ENCODE measurements at places on chromosomes 3 and 15. TPM values are rescaled to one million over a fixed set of nuclear protein-coding genes. Genes with fewer than 3 reads are reported as not detected.

CPNE9 gene
- total RNA-seq: not detected

SLC6A1 gene
- not detected for total RNA-seq

GOLGA8T gene
- not detected for total RNA-seq

WDR76 gene
- 69.9 TPM for total RNA-seq

PML gene
- 48.8 TPM for total RNA-seq

NR1D2 gene
- 4.0 TPM for total RNA-seq

WNT7A gene
- not detected for total RNA-seq

RHCG gene
- total RNA-seq: not detected

PPP1R14D gene
- not detected for total RNA-seq

MEX3B gene
- total RNA-seq: 0.69 TPM

HDC gene
- total RNA-seq: not detected

GRCh38 chr15:36371509-36371908 is 207.9 kb upstream of the CDIN1 start:
- no peak overlapping the region for H3K4me3 ChIP-seq
- H3K4me1 ChIP-seq: no peaks in the 10 kb centered on the region
- H3K27ac ChIP-seq: no peak overlapping the region
- no peaks in the 10 kb centered on the region for H3K36me3 ChIP-seq
- DNase-seq: no peak

DNA sequence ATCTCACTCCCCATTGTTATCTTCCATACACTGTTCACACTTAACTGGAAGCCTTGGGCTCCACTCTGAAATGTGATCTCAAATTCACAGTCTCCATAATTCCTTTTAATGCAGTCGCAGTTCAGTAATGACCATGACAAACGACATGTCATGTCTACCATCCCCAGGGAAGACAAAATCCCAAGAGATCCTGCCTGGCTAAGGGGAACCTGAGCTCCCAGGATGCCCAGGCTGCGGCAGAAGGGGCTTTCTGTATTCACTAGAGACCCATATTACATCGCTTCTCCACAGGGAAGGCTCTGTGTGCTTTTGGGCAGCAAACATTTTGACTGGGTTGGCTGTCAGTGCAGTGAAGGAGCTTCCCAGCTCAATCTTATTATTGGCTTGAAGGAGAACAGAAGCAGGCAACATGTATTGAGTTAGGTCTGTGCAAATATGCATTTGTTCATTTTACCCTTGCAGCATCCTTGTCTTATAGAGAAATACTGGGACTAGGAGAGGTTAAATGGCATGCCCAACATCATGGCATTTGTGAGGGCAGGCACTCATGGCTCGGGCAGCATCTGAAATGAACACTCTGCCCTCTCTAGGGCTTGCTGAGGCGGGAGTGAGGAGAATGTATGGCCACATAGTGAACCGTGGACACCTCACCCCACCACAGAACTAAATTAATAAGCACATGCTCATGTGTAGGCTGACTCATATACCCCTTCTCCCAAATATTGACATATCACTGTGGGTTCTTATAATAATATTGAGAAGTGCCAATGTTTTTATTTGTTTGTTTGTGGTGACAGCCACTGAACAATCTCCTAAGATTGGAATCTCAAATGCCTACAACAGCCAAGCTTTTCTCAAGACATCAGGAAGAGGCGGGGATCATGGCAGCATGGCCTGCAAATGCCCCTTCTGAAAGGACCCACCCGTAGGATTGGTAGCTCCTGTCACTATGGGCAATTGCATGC is 141.6 kb upstream of the FOXB1 start:
- no peaks in the 10 kb centered on the region for H3K36me3 ChIP-seq
- DNase-seq: no peak
- no peak overlapping the region for H3K4me3 ChIP-seq

DNA sequence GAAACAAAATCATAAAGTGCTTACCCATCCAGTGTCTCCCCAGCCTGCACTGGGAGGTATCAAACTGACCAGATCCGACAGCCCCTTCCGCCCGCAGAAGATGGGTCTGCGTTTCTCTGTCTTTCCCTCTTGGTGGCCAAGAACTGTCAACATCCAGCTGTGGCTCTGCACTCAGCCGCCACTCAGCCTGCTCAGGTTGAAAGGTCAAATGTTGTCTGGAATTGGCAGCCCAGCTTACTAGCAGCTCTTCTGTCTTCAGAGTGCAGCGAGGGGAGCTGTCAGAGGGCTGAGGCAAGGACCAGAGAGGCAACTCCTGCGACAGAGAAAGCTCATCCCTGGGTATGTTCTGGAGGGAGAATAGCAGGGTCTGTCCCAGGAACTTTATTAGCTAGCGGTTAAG is 45.4 kb downstream of the GOLGA6L2 start:
- H3K4me3 ChIP-seq: no peak overlapping the region
- H3K27ac ChIP-seq: no peak overlapping the region

DNA sequence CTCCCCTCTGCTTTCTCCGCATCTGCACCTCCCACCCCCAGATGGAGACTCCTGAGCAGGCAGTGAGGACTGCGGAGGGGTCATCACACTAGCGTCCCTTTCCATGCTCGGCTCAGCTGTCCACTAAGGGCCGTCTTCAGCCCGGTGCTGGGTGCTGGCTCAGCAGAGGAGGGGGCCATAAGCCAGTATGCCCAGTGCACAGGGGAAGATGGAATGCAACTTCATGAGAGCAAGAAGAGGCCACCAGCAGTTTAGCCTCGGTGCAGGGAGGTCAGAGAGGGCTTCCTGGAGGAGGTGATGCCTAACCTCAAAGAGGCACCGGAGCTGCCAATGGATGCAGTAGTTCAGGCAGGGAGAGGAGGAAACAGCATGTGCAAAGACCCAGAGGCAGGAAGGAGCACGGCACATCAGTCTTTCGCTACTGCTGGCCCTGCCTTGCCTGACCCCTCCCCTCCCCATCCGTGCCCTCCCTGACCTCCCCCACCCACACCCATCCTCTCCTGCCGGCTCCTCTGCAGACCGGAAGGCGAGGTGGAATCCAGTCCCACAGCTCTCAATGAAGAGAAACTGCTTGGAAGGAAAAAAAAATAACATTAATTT is 15.2 kb upstream of the PLXND1 start:
- no peak overlapping the region for H3K27ac ChIP-seq
- H3K4me3 ChIP-seq: no peak overlapping the region
- H3K27me3 ChIP-seq: no peaks in the 10 kb centered on the region
- H3K36me3 ChIP-seq: no peaks in the 10 kb centered on the region

DNA sequence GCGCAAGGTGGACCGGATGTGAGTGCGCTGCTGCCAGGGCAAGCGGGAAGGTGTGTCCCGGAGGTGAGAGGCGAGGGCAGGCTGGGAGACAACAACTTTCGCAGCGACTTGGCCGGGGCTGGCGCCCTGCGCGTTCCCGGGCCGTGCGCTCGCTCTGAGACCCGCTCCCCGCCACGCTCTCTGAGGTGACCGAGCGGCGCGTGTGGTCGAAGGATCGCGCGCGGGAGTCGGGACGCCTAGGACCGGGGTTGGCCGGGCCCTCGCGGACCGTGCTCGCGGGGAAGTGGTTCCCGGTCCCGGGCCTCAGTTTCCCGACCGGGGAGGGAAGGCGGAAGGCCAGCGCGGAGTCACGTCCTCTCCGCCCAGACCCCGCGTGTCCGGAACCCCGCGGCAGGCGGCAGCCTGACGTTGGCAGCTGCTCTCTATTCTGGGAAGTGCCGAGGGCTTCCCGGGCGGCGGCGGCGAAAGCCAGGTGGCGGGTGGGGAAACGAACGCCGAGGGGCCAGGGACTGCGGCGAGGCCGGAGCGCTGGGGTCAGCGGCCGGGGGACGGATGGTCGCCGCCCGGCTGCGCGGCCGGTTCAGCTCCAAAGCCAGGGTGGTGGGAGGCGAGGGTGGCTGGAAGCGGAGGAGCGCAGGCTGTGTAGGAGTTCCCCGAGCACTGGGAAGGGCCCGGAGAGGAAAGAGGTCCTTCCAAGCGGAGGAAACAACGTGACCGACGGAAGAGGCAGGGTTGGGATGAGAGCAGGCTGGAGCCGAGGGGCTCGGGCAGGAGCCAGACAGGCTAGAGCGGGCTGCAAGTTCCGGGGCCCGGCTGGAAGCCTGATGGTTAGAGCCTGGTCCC is 1.0 kb upstream of the IGF2BP2 start:
- peak overlapping the region; percentile 76 for H3K4me3 ChIP-seq
- DNase-seq: peak; percentile 60
- H3K36me3 ChIP-seq: no peaks in the 10 kb centered on the region
- H3K27me3 ChIP-seq: peaks cover 62% of the 10 kb centered on the region
- no peak overlapping the region for H3K27ac ChIP-seq

- no peak for DNase-seq
- H3K36me3 ChIP-seq: no peaks in the 10 kb centered on the region
- H3K27me3 ChIP-seq: peaks cover 21% of the 10 kb centered on the region
- peaks cover 11% of the 10 kb centered on the region for H3K4me1 ChIP-seq
Observed at GRCh38 chr15:66704019-66704802, 2.2 kb downstream of the SMAD6 start.

GRCh38 chr3:128693696-128694095 is 32.3 kb upstream of the RAB7A start:
- no peaks in the 10 kb centered on the region for H3K36me3 ChIP-seq
- H3K4me1 ChIP-seq: peaks cover 4% of the 10 kb centered on the region
- H3K4me3 ChIP-seq: no peak overlapping the region
- no peak for DNase-seq

- H3K27me3 ChIP-seq: no peaks in the 10 kb centered on the region
- H3K4me3 ChIP-seq: no peak overlapping the region
- peaks cover 7% of the 10 kb centered on the region for H3K4me1 ChIP-seq
Observed at GRCh38 chr15:63915209-63915872, 81.6 kb upstream of the HERC1 start.

DNA sequence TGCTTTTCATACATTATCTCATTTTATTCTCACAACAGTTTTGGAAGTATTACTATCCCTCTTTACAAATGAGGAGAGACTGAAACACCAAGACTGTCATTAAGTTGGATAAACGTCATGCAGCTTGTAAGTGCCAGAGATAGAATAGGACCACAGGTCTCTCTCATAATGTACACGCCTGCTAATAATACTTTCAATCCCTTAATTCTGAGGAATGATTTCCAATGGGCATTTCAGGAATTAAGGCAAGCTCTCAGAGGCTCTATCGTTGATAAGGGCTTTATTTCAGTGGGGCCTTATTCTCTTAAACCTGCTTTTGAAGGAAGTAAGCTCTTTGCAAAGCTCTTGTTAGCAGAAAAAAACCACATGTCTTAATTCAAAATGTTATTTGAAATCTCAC is 229.1 kb downstream of the NFKBIZ start:
- no peak for DNase-seq
- H3K36me3 ChIP-seq: peaks cover 6% of the 10 kb centered on the region
- H3K27ac ChIP-seq: peak overlapping the region; percentile 87
- H3K4me3 ChIP-seq: no peak overlapping the region
- H3K27me3 ChIP-seq: peaks cover 2% of the 10 kb centered on the region

DNA sequence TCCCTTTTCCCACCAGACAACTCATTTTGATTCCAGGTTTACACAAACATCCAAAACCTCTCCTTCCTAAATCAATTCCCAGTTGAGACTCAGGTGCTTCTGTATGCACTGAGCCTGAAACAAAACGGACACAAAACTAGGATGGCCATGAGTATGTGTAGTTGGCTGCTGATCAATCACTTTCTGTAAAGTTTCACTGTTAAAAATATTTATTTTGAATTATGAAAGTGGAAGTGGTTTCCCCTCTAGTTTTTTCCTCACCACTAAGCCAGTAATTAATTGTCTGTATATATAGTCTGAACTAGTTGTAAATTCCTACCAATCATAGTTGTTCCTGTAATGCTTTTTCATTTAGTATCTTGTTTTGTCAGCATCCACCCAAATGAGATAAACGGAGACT is 51.7 kb upstream of the TSPAN3 start:
- peaks cover 12% of the 10 kb centered on the region for H3K4me1 ChIP-seq
- H3K27ac ChIP-seq: no peak overlapping the region
- DNase-seq: no peak
- H3K27me3 ChIP-seq: no peaks in the 10 kb centered on the region

DNA sequence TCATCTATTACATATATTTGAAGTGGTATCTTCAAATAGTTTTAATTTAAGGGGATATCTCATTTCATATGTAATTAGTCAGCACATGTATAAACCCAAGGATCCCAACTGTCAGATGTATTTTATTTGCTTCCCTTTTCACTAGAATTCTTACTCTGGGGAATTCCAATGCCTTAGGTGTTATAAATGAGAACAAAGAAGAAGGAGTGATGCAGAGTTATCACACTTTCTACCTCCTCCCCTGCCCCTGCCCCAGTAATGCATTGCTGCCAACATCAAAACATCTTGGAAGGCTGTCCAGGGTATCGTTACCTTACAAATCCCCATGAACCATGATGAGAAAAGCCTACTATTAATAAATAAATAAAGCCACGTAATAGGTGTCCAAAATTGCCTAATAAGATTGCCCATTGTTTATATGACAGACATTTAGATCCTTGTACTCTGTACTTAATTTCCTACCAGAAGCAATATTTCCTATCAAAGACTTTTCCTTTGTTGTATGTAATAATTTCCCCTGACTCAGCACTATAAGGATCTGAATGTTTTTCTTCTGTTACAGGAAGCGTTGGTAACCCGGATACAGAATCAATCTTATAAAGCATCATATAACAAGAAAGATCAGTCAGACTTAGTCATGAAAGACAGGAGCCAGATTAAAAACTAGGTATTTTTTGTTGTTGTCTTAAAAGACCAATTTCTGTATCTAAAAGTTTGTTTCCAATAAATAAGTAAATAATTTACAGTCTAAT is 38.8 kb downstream of the CBLB start:
- H3K36me3 ChIP-seq: peaks cover 62% of the 10 kb centered on the region
- H3K4me1 ChIP-seq: peaks cover 81% of the 10 kb centered on the region
- no peak for DNase-seq
- peak overlapping the region; percentile 97 for H3K27ac ChIP-seq
- H3K4me3 ChIP-seq: peak overlapping the region; percentile 41

GRCh38 chr15:31366169-31366734 is 39.6 kb downstream of the KLF13 start:
- H3K27ac ChIP-seq: peak overlapping the region; percentile 99
- H3K36me3 ChIP-seq: peaks cover 50% of the 10 kb centered on the region
- no peaks in the 10 kb centered on the region for H3K27me3 ChIP-seq

DNA sequence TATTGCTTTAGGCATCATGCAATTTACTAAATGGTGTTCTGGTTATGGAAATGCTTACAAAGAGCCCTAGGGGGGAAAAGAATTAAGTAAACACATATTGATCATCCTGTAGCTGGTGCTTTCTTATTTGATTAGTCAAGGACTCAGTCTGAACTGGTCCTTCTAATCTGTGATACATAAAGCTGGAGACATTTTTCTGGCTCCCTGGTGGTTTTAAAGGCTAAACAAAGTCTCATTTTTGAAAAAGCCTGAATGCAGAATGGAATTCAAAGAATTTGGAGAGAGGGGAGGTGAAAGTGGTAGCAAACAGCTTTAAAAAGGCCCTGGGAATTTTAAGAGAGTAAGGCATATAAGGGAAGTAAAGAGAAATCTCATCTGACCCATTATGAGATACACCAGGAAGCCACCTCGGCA is 149.7 kb downstream of the RBMS3 start:
- no peak for DNase-seq
- H3K27ac ChIP-seq: no peak overlapping the region
- no peak overlapping the region for H3K4me3 ChIP-seq
- no peaks in the 10 kb centered on the region for H3K4me1 ChIP-seq

DNA sequence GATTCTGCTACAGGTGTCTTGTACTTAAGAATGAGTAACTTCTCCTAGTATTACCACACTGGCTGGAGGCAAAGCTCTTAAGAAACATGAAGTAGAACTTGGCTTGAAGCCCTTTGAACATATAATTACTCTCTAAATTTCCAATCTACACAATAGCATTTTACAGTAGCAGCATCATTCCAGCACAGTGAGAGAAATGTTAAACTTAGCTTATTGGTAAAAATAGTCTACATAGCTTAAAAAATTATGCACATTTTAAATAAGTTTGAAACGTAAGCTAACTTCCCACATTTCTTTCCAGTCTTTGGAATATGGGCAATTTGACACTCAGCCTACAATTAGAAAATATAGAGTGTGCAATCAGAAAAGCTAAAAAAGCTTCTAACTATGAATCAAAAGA is 32.8 kb upstream of the TOP2B start:
- DNase-seq: no peak
- no peak overlapping the region for H3K27ac ChIP-seq
- no peaks in the 10 kb centered on the region for H3K36me3 ChIP-seq
- H3K4me1 ChIP-seq: no peaks in the 10 kb centered on the region

Measured in activated CD8-positive, alpha-beta T cell treated with anti-CD3 and anti-CD28 coated beads for 36 hours (primary cell).